Astrocyte of the hippocampus (primary cell): ENCODE measurements at places on chromosomes 5 and 9.

GRCh38 chr9:18676525-18676924 is 202.6 kb downstream of the ADAMTSL1 start:
- DNase-seq: no peak

GRCh38 chr5:147857302-147858129 is 21.0 kb upstream of the SCGB3A2 start:
- peak; percentile 82 for DNase-seq

DNA sequence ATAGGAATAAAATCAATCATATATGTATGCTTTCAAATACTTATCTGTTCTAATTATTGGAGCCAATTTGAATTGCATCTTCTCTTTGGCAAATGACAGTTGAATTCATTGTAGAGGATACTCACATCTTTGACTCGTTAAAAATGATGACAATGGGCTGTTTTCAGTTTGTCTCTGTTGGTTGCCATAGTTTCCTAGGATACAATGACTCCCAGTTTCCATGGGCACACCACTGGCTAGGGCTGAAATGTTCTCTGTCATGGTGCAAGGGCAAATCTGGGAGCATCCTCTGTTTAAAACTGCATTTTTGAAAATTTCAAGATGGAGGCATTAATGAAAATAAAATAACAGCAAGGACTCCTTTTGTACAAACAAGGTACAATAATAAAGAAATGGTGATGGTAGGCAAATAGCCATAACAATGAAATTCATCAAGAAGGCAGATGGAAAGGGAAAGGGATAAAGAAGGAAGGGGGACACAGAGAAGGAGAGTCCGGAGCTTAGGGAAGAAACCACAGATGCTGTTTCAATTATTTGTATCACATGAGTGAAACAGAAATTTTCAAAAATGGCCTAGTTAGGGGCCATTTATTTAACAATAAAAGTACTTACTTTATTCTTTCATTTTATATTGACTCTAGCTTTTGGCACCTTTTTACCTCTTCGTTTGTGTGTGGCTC is 378.8 kb upstream of the SEMA6A start:
- DNase-seq: no peak

DNA sequence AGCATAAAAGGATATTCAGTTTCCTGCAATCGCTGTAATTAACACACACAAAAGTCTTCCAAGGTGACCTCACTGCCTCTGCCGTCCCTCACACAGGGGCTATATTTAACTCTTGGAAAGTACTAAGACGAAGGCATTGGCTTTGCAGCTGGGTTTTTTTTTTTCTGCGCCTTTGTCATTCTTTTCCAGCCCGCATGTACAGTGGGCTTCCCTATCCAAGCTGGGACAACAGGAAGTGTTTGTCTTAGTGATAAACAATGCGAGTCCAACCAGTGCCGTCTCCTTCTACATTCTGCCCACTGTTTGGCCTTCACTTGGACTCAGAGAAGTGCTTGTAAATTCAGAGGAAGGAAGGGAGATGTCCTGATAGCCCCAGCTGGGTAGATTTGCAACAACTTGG is 17.6 kb downstream of the AFAP1L1 start:
- DNase-seq: no peak

- no peak for DNase-seq
Measured at GRCh38 chr9:38063363-38063707, 5.7 kb downstream of the SHB start.

DNA sequence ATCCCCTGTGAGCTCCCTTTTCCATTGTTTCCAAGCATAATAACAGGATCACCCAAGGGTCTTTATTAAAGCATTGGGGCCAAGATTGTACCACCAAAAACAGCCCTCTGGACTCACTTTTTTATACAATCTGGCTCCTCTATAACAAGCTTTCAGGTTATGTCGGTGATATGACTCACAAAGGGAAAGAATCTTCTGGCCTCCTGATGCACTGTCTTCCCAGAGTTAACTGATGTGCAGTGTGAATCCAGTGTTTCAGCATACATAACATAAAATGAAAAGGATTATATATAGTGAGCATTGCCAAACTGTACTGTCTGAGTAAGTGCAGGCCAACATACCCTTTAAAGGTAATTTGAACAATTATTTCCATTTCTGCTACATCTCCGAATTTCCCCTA is 33.9 kb upstream of the MAN2A1 start:
- no peak for DNase-seq

DNA sequence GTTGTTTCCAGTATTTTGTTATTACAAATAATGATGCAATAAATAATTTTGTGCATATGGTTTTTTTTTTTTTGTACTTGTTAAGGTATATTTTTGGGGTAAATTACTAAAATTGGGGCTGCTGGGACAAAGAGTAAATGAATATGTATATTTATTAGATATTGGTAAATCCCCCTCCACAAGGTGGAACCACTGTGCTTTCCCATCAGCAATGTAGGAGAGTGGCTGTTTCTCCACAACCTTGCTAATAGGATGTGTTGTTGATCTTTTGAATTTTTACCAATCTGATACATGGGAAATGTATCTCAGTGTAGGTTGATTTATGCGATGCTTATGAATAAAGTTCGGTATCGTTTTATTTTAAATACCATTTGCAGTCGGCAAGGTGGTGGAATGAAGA is 118.1 kb downstream of the TRPM3 start:
- DNase-seq: no peak
